Foreskin fibroblast (primary cell): ENCODE measurements at places on chromosomes 3 and 15.
A peak's percentile ranks its signal among the peaks of the same experiment; 100 is the strongest.

GRCh38 chr15:31034152-31034551 is 42.7 kb upstream of the MTMR10 start:
- DNase-seq: no peak

DNA sequence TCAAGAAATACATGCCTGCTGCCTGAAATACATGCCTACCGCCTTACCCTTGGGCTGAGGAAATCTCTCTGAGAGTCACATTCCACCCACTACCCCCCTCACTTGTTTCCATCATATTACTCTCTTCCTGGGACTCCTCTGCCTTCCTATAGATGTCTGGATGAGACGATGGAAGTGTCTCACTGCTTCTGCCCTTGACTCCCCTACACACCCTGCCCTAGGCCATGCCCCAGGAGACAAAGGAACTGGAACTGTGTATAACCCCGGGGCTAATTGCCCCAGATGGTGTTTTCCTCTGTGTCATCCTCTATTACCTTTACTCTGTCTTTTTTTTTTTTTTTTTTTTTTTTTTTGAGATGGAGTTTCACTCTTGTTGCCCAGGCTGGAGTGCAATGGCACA is 102.0 kb downstream of the GTPBP8 start:
- no peak for DNase-seq

GRCh38 chr3:71061037-71061436 is 522.5 kb downstream of the FOXP1 start:
- no peak for DNase-seq

- DNase-seq: no peak
Measured at GRCh38 chr3:180288816-180289215, 252.1 kb upstream of the PEX5L start.

DNA sequence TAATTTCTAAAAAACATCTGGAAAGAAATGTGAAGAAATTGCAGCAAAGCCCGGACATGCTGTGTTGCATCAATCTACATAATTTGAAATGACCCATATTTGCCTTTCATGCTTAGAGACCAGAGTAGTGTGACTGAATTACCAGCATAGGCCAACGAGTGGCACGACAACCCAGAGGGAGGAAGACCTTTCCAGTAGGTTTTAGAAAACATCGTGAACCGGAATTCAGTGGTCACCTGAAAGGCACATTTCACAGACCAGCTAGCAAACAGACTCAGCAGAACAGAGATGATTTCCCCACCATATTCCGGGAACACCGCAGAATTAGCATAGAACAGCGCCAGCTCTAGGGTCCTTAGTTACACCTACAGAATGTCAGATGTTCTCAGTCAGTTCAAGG is 620.0 kb upstream of the ZNF385D start:
- DNase-seq: no peak

DNA sequence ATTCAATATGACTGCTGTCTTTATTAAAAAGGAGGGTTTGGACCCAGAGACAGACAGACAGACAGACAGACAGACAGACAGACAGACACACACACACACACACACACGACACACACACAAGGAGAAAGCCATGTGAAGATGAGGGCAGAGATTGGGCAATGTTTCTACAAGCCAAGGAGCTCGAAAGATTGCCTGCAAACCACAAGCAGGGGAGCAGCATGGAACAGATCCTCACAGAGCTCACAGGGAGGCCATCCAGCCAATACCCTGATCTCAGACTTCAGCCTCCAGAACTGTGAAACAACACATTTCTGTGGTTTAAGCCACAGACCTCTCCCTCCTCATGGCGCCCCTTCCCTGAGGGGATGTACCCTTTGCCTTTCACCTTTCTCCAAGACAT is 35.8 kb upstream of the ABHD2 start:
- peak; percentile 72 for DNase-seq

DNA sequence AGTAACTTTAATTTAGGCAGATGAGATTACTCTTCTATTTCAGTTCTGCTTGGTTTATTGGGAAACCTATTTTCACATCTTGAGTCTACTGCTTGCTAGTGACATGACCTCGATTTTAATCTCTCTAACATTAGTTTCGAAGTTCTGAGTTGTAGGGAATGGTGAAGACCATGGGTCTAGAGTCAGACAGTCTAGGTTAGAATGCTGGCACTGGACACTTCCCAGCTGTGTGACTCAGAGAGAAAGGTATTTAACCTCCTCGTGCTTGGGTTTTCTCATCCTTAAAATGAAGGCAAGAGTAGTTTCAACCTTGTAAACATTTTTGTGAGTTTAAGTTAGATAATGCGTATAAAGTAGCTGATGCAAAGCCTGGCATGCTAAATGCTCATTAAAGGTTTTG is 422.1 kb downstream of the GRM7 start:
- DNase-seq: no peak

- no peak for DNase-seq
Measured at GRCh38 chr3:133833880-133834620, 28.4 kb downstream of the SRPRB start.

- no peak for DNase-seq
Measured at GRCh38 chr15:100853676-100854440, 25.8 kb upstream of the ALDH1A3 start.

GRCh38 chr15:69815793-69816192 is 281.9 kb downstream of the TLE3 start:
- DNase-seq: no peak

- no peak for DNase-seq
Measured at GRCh38 chr3:29829340-29829739, 548.5 kb downstream of the RBMS3 start.

DNA sequence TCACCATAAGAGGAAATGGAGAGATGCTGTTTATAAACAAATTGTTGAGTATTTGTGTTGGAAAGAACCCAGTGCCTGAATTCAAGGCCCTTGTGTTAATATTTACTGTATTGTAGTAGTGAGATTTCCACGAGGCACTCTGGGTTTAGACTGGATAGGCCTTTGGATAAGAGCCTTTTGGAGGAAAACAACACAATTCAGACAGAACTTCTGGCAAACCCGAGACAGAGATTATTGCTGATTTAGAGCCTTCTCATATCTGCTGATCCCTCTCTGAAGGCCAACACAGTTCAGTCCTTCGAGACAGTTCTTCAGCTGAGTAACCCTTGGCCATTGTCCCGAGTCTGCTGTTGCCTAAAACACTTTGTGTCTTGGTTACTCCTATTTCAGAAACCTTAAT is 55.7 kb downstream of the LMCD1 start:
- DNase-seq: peak; percentile 35

- DNase-seq: no peak
Measured at GRCh38 chr3:44248152-44248551, 6.5 kb downstream of the TOPAZ1 start.

- no peak for DNase-seq
Measured at GRCh38 chr3:180417241-180417640, 184.7 kb upstream of the TTC14 start.

- no peak for DNase-seq
Measured at GRCh38 chr3:183500319-183500718, 55.2 kb downstream of the KLHL6 start.

DNA sequence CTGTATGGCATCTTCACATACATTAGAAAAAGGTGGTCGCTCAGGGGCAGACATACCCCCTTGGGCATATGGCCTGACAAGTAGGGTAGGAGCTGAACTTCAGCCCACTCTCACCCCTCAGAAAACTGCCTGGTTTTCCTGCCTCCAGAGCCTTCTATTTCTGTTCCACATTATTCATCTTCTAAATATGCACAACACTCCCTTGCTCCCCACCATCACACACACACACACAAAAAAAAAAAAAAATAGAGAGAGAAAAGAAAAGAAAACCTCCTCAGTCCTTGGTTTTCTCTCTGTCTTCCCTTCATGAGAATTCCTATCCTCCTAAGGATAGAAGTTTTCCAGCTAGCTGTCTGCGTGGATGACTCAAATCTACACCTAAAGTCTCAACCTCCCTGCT is 5.6 kb upstream of the ROPN1 start:
- DNase-seq: no peak

DNA sequence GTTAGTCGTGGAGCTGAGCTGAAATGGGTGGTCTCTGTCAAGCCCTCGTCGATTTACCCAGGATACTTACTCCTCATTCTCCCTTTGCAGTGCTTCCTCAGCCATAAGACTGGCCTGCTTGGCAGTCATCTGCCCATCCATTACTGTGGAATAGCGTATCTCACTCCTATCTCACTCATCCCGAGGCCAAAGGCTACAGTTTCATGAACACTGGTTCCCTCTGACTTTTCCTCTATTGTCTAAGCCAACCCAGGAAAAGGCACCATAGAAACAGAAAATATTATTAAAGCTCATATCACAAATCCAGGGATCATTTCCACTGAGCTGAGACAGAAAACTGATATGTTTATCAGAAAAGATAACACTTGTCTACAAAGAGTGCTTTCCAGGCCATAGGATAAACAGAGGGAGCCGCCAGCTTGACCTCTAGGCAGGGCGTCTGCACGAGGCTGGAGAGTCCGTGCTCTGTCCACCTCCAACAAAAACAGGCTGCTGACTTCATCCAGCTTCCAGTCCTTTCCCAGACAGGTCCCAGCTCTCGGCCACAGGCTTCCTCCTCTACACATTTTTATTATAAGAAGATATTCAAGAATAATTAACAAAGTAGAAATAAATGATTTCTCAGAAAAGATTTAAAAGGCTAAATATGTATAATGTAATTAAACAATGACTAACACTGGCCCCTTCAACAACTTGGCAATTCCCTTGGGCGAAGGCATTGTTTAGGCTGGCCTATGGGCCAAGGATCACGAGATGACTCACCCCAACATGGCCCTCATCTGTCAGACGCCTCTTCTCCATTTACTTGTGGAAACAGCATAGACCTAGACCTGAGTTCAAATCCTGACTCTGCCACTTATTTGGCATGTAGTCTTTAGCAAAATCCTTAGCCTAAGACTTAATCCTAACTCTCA is 27.4 kb upstream of the BOC start:
- DNase-seq: no peak

- DNase-seq: no peak
Measured at GRCh38 chr3:67685499-67685898, 31.1 kb upstream of the SUCLG2 start.

DNA sequence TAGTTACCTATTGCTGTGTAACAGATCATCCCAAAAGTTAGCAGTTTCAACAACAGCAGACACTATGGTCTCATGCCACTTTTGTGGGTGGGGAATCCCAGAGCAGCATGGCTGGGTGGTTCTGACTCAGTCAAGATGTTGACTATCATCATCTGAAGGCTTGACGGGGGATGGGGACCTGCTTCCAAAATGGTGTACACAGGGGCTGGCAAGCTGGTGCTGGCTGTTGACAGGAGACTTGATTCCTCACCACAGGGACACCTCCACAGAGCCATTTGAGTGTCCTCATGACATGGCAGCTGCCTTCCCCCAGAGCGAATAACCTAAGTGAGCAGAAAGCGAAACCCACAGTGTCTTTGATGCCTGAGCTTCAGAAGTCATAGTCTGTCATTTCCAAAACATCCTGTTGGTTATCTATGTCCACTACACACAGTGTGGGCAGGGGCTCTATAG is 19.1 kb downstream of the DNAJB8 start:
- no peak for DNase-seq

- DNase-seq: no peak
Measured at GRCh38 chr15:96893159-96893906, 562.8 kb downstream of the NR2F2 start.

- peak; percentile 71 for DNase-seq
Measured at GRCh38 chr3:189714991-189715961, 84.1 kb downstream of the TP63 start.

GRCh38 chr3:23806534-23807423 is 1.0 kb downstream of the UBE2E1 start:
- peak; percentile 39 for DNase-seq

DNA sequence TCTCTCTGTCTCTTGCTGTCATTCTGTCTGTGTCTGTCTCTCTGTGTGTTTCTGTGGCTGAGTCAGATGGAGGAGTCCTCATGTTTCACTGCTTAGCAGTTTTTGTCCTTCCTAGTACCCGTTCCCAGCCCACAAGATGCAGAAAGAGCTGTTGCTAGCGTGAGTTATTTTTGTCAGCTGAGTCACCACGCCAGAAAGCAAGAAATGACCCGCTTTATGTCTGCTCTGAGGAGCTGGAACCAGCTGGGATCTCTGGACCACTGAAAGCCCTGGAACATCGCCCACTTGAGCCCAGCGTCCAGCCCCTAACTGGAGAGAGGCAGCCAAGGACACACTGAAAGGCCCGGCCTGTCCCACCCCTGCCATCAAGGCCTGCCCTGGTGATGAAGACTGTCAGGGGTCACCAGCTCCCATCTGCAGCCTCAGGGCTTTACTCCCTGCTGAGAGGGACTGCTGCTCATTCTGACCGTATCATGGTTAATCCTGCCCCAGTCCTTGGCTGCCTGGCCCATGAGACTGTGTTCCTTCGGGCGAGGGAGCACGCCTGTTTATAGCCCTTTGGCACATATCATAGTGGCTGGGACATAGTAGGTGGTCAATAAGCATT is 101.7 kb upstream of the TPM1 start:
- peak; percentile 94 for DNase-seq

- no peak for DNase-seq
Measured at GRCh38 chr3:175070946-175071345, 211.8 kb downstream of the NAALADL2 start.

DNA sequence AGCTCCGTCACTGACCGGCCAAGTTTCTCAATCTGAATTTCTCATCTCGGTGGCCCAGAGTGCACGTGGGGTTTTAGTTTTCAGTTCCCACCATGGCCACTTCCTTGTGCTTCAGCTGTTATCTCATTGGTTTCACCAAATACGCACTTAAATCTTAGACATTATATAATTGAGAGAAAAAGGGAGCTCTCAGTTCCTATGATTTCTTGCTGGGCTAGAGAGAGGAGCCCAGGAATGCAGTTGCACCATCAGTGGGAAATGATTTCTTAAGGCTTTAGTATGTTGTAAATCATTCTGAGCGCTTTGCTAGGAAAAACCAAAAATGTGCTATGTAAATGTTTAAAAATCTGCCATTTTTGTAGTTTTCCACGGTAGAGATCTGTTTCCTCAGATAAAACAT is 53.2 kb downstream of the OXNAD1 start:
- peak; percentile 28 for DNase-seq

GRCh38 chr15:76342382-76343201 is 6.0 kb downstream of the ISL2 start:
- peak; percentile 23 for DNase-seq

- no peak for DNase-seq
Measured at GRCh38 chr3:126358038-126358815, 1.0 kb upstream of the KLF15 start.

- DNase-seq: no peak
Measured at GRCh38 chr3:156404217-156404616, 150.7 kb downstream of the SSR3 start.

- DNase-seq: no peak
Measured at GRCh38 chr3:9278085-9278484, 28.6 kb upstream of the SRGAP3 start.

DNA sequence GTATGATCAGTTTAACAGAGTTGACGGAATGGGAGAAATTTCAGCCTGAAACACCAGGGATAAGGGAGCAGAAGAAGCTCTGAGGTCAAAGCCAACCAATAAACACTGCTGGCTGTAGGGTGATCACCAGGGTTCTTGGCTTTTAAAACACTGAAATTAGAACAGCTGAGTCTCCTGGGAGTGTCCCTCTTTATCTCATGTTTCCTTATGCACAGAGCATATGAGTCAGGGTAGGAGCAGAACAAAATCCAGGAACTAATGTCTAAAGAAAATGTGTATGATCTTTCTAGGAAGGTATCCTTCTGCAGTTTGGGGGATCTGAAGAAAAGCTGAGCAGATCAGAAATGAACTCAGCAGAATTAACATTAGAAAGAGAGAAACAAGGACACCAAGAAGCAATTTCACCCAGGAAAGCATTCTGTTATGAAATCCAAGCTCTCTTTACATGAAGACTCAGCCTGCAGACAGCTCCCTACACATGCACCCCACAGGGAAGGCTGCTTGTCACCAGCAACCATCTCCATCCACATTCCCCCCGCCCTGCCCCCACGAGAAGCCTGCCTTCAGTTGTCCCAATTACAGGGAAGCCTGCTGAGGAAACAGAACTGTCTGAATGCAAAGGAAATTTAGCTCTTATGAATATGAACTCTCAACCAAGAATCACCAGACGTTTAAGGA is 469.7 kb downstream of the PDCD6IP start:
- no peak for DNase-seq
